Activated CD8-positive, alpha-beta memory T cell treated with anti-CD3 and anti-CD28 coated beads for 1 hour (primary cell): ENCODE measurements at places on chromosomes 11 and 22.

- no peak for DNase-seq
These were observed 1.7 kb upstream of the TXNRD2 start for GRCh38 chr22:19943082-19944026.

GRCh38 chr11:72543849-72544542 lies 109.7 kb upstream of the CLPB start:
- no peak for DNase-seq

GRCh38 chr11:59425131-59425530 lies 1.1 kb downstream of the OR5A2 start:
- no peak for DNase-seq

DNA sequence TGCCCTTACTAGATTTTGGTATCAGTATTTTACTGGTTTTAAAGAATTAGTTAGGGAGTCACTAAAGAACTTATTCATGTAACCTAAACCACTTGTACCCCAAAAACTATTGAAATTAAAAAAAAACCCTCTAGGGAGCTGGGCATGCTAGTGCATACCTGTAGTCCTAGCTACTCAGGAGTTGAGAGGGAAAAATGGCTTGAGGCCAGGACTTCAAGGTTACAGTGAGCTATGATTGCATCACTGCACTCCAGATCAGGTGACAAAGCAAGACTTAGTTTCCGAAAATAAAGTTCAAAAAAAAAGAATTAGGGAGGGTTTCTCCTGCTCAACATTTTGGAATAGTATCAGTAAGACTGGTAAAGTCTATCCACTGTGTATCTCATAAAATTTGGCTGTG lies 364.4 kb upstream of the LUZP2 start:
- no peak for DNase-seq

DNA sequence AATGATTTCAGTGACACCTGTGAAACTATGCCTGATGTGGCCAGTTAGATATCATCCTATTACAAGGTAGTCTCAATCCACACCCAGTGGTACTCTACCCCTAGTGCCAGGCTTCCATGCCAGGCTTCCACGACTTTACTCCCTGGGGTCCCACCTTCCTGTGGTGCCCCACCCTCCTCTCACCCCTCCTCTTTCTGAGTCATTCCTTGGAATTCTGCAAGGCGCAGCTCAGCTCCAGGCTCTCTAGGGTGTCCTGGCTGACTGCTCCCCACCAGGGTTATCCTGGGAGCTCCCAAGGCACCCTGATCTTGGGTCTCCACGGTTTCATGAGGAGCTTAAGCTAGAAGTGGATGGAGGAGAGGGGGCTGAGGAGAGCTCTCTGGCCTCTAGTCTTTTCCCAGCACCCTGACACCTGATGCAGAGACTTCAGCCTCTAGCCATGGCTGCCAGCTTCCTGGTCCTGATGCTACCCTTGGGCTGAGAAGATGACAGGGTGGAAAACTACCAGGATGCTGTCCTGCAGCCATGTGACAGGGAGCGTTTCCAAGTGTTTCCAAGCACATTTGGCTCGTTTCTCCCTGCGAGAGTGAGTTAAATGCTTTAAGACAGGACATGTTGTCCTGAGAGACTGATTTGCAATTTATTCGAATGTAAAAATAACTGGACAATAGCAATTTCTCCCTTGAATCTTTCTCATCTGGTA lies 1461.2 kb downstream of the TBC1D22A start:
- DNase-seq, result no peak
